ENCODE measurements at places on chromosomes 2 and 18. TPM values are rescaled to one million over a fixed set of nuclear protein-coding genes. Genes with fewer than 3 reads are reported as not detected.

The HRH4 gene
- total RNA-seq, result 0.19 TPM

The ID2 gene
- 274 TPM for total RNA-seq

The CFC1 gene
- total RNA-seq, result not detected

The DNAJC5G gene
- not detected for total RNA-seq

The TUBA3D gene
- total RNA-seq, result 0.08 TPM

GRCh38 chr2:229456091-229456490, 185.0 kb upstream of the PID1 start:
- DNase-seq, result no peak
- no peak overlapping the region for H3K4me3 ChIP-seq
- H3K4me1 ChIP-seq, result no peaks in the 10 kb centered on the region

DNA sequence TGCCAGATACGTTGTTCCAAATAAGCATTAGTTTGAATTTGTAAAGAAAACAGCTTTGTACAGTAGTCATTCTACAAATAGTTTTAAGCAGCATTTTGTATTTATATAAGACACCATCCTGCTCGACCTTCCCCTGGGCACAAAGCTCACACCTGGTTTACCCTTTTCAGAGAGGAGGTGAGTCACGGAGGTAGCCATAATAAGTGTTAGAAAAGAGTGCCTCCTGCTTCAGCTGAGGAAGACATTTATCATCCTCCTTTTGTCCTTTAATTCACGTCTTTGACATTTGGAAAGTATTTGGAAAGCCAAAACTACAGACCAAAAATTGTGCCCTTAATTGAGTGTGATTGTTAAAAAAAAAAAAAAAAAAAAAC, 6.8 kb downstream of the RAB12 start:
- H3K4me1 ChIP-seq, result peaks cover 2% of the 10 kb centered on the region
- H3K27ac ChIP-seq, result no peak overlapping the region
- DNase-seq, result no peak
- H3K4me3 ChIP-seq, result no peak overlapping the region
- no peaks in the 10 kb centered on the region for H3K36me3 ChIP-seq

DNA sequence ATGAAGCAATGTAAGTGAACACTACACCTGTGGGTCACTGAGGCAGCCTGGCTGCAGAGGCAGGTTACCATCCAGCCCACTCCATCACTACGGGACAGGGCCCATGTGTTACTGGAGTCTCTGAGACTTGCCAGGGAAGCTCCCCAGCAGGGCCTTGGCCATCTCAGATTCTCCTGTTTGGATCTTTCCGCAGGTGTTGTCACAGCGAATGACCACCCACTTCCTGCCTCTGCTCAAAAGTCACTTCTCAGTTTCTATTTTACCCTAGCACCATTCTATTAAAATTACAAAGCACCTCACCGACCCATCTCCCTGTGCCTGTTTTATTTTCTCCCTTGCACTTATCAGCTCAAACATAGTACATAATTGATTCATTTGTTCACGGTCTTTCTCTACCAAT, 34.5 kb upstream of the L3MBTL4 start:
- H3K27me3 ChIP-seq, result no peaks in the 10 kb centered on the region
- H3K36me3 ChIP-seq, result no peaks in the 10 kb centered on the region
- no peak for DNase-seq
- no peaks in the 10 kb centered on the region for H3K4me1 ChIP-seq
- no peak overlapping the region for H3K27ac ChIP-seq

GRCh38 chr2:96396095-96396494, 60.5 kb downstream of the NCAPH start:
- H3K36me3 ChIP-seq, result no peaks in the 10 kb centered on the region
- H3K4me1 ChIP-seq, result no peaks in the 10 kb centered on the region
- no peak overlapping the region for H3K27ac ChIP-seq
- no peak overlapping the region for H3K4me3 ChIP-seq
- H3K27me3 ChIP-seq, result no peaks in the 10 kb centered on the region

- H3K27ac ChIP-seq, result no peak overlapping the region
- DNase-seq, result no peak
- no peaks in the 10 kb centered on the region for H3K36me3 ChIP-seq
- no peaks in the 10 kb centered on the region for H3K27me3 ChIP-seq
- no peaks in the 10 kb centered on the region for H3K4me1 ChIP-seq
Observed at GRCh38 chr2:47118581-47118980, 36.5 kb downstream of the STPG4 start.

DNA sequence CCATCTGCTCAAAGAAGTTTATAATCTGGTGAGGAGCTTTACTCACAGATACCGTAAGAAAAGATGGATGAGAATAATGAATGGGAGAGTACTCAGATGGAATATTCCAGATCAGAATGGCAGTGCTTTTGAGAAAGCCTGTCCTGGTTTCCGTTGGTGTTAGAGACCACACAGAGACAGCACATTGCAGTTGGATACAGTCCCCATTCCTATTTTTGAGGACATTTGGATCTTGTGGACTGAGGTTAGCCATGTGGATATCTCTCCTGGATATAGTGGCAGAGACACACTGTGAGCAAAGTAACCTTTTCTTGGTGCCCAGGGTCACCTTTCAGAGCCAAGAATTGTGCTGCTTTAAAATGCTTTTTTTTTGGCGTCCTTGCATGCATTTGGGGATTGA, 63.7 kb downstream of the TANC1 start:
- no peak for DNase-seq
- no peaks in the 10 kb centered on the region for H3K4me1 ChIP-seq
- H3K4me3 ChIP-seq, result no peak overlapping the region

- H3K36me3 ChIP-seq, result no peaks in the 10 kb centered on the region
- no peak overlapping the region for H3K27ac ChIP-seq
Observed at GRCh38 chr2:203740871-203741281, 34.4 kb downstream of the CD28 start.

DNA sequence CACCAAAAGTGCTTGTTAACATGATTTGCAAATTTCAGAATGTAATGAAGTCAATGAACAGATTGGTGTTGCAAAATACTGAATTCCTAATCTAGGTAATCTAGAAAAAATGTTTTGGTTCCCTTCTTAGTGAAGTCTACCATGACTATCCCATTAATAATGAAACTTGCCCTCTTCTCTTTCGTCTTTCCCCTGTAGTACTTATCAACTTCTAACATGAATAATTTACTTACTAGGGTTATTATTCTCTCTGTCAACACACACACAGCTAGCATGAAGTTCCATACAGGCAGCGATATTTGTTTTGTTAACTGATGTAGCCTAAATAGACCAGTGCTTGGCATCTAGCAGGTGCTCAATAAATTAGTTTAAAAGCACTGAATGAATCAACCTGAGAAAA, 160.2 kb downstream of the NCK2 start:
- no peaks in the 10 kb centered on the region for H3K27me3 ChIP-seq
- no peak overlapping the region for H3K27ac ChIP-seq
- H3K4me3 ChIP-seq, result no peak overlapping the region
- no peak for DNase-seq
- no peaks in the 10 kb centered on the region for H3K36me3 ChIP-seq
- H3K4me1 ChIP-seq, result no peaks in the 10 kb centered on the region

GRCh38 chr2:14632133-14632936, at the start of gene LRATD1:
LRATD1 (plus strand) TSS chr2:14632717; CDS start chr2:14633980, 1,263 bp downstream.
- peak within 1 kb of the TSS; percentile 44 for H3K4me3 ChIP-seq
- H3K36me3 ChIP-seq, result no peaks in the 10 kb centered on the region
- DNase-seq, result peak; percentile 77
- H3K27ac ChIP-seq, result no peak within 1 kb of the TSS
- H3K27me3 ChIP-seq, result peaks cover 7% of the 10 kb centered on the region
- H3K4me1 ChIP-seq, result peaks cover 35% of the 10 kb centered on the region

DNA sequence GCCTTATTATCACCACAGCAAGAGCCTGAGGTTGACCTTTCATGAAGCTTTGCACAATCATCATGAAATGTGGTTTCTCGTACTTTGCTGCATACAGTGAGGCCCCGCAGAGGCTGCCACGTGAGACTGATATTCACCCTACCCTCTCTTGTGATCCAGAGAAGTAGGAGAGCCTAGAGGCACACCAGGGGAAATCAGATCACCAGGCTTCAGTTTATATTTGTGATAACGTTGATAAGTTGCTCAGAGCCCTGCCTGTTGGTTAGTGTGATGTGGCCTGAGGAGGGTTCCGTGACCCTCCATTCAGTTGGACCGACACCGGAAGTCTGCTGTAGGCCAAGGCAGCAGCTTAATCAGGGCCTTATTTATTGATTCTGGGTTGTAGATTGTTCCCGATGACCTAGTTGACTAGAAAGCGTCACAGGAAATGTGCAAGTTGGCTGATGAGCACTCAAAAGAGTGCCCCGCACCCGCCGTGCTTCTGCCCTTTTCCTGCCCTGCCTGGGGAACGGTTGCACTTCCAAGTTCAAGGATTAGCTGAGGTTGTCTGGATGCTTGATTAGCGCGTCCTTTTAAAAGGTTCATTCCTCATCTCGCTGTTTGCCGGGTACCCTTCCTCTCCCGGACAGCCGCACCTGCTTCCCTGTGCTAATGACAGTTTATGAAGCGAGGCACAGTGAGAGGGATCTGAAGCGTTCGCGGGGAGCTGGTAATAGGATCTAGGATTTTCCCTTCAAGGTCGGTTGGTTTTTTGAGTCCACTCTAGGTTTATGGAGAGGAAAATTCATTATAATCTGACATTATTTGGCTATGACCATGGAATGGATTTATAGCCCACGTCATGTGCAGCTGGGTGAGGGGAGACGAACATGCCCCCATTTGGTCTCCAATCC, 146.4 kb downstream of the SH3RF3 start:
- H3K27me3 ChIP-seq, result no peaks in the 10 kb centered on the region
- no peak for DNase-seq
- H3K27ac ChIP-seq, result peak overlapping the region; percentile 38
- H3K4me1 ChIP-seq, result no peaks in the 10 kb centered on the region
- H3K36me3 ChIP-seq, result no peaks in the 10 kb centered on the region

GRCh38 chr18:23243178-23243577, 107.9 kb downstream of the CABLES1 start:
- no peak overlapping the region for H3K4me3 ChIP-seq
- H3K27me3 ChIP-seq, result no peaks in the 10 kb centered on the region
- peaks cover 2% of the 10 kb centered on the region for H3K36me3 ChIP-seq

DNA sequence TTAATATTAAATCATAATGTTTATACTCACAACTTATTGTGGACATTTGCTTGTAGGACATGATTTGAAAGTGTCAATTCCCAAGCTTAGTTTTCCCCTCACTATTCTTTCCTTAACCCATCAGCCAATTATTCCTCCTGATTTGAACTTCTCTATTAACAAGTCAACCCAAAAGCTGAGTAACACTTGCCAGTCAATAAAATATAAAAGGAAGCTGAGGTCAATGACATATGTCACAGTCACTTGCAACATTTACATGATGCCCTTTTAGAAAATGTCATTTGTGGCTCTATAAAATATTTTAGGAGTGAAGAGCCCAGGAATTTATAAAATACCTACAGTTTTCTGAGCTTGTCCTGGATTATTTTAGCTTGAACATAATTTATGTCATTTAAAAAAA, 7.2 kb downstream of the CCDC68 start:
- no peaks in the 10 kb centered on the region for H3K27me3 ChIP-seq
- H3K4me1 ChIP-seq, result peaks cover 3% of the 10 kb centered on the region
- no peak overlapping the region for H3K4me3 ChIP-seq
- H3K27ac ChIP-seq, result no peak overlapping the region
- DNase-seq, result no peak

DNA sequence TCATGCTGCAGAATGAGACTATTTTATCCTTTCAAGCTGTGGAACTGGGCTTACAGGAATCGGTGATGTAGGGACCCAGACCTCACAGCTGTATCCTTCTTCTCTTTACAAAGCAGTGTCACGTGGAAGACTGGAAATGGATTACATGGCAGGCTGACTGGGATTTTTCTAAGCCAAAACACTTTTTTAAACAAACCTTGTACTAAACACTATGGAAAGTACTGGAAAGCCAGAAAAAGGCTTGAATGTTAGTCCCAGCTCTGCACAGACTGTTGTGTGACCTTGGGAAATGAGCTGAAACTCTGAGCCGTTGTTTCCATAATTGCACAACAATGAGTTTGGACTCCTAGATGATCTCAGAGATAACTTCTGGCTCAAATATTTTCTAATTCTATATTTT, 7.6 kb upstream of the ADAM23 start:
- no peak for DNase-seq
- no peak overlapping the region for H3K4me3 ChIP-seq
- no peaks in the 10 kb centered on the region for H3K36me3 ChIP-seq

DNA sequence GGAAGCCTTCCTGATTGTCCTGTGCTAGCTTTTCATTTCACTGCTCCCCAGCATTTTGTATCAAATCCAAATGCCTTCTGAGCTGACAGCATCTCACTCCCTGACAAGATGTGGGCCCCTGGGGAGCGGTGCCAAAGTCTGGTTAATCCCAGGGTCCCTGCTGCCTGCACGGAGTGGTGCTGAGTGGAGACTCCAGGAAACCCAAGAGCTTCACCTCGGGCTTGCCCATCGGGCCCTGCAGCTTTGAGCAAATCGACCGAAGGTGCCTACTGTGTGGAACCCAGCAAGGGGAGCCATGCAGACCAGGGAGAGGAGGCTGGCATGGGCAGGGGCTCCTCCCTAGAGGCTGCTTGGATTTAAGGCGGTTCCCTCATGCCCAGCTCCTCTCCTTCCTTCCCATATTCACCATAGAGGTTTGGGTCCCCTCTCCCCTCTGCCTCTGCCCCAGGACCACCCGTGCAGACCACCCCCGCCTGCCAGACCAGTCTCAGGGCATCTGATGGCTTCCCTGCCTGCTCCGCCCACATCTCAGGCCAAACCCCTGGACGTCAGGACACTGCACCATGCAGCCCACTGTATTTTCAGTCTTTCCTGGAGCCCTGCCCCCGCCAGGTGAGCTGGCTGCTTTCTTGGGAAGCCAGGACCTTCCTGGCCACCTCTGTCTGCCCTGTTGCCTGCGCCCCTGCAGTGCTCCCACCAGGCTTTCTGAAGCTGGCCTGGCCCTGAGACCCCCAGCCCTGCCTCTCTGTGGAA, 37.8 kb downstream of the RRM2 start:
- DNase-seq, result no peak
- H3K27ac ChIP-seq, result no peak overlapping the region
- no peak overlapping the region for H3K4me3 ChIP-seq
- H3K36me3 ChIP-seq, result no peaks in the 10 kb centered on the region
- H3K4me1 ChIP-seq, result no peaks in the 10 kb centered on the region
